ENCODE measurements at places on chromosomes 13 and 19.
A peak's percentile ranks its signal among the peaks of the same experiment; 100 is the strongest.

DNA sequence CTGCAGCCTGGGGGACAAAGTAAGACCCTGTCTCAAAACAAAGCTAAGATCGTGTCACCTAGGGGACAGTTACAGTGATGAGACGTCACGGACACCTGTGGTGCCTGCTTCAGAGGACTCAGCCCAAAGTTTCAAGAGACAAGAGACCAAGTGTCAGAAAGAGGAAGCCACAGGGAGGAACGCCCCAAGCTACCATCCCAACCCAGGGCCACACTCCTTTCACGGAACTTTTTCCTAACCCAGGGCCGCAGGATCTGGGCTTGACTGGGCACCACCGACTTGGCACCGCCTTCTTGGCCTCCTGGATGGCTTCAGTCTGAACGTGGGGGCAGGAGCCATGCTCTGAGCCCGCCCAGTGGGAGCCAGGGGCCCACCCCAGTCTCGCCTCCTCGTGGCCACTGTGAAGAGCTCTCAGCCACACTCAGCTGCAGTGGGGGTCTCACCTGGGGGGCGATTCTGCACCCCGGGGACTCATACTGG is 8.5 kb downstream of the MOB3A start:
- no peak for DNase-seq

DNA sequence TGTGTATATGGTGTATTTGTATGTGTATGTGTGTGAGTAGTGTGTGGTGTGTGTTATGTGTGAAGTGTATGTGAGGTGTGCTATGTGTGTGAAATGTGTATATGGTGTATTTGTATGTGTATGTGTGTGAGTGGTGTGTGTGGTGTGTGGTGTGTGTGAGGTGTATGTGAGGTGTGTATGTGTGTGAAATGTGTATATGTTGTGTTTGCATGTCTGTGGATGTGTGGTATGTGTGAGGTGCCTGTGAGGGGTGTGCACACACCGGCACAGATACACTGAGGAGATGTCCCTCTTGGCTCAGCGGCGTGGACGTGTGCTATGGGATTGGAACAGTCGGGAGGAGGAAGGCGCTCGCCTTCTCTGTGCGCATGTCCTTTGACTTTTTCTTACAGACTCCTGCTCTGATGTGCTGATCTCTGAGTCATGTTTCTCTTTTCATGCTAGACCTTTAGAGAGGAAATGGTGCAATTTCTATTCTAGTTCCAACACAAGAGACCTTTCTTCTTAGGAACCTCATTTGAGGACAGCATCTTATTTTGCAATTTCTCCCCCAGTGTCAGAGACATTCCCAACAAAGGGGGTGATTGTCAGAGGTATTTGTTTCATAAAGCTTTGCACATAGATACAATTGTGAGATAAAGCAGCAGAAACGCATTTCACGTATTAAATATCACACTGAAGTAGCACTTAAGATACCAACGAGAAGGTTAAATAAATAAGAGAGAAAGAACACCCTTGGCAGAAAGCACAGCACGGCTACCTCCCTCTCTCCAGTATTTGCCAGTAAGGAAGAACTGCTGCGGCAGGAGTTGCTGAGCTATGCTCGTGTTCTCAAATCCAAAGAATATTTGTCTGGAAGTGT is 11.3 kb upstream of the TNFRSF19 start:
- no peak for DNase-seq

DNA sequence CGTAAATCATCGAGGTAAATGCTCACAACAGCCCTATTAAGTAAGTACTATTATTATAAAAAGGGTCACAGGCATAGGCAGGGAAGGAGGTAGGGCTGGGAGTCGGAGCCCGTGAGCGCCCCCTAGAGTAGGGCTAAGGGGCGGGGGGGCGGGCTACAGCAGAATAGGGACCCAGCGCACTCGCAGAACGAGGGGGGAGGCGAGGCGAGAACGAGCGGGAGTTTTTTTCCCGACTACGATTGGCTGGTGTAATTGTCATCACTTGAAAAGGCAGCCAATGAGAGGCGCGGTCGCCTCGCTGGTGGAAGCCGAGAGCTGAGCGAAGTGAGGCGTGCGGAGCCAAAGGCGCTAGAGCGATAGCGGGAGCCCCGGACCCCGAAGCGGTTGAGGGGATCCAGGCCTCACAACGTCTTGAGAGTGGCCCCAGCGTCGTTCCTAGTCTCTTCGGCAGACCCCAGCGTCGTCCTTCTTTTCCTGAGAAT is 24.2 kb downstream of the KEAP1 start:
- peak; percentile 73 for DNase-seq

GRCh38 chr13:69280399-69280798 is 827.2 kb upstream of the ATXN8OS start:
- no peak for DNase-seq
